ENCODE measurements at places on chromosomes 4 and X. TPM values are rescaled to one million over a fixed set of nuclear protein-coding genes. Genes with fewer than 3 reads are reported as not detected.

DNA sequence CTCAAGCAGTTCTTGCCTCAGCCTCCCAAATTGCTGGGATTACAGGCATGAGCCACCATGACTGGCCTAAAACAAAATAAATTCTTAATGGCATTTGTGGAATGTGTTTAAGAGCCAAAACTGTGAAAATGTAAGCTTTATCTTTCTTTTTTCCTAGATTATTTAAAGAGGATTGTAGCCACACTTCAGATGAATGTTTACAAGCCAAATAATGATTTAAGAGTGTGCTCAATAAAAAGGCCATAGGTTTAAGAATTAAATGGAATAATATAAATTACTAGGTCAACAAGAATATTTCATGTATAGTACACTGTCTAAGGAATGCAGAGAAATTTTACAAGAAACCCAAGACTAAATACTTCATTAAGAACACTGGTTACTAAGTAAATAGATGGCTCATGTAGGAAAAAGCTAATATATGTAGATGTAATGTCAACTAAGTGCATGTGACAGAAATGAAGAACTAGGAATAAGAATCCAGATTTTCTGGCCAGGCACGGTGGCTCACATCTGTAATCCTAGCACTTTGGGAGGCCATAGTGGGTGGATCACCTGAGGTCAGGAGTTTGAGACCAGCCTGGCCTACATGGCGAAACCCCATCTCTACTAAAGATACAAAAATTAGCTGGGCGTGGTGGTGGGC is 21.3 kb upstream of the UGDH start:
- no peaks in the 10 kb centered on the region for H3K36me3 ChIP-seq
- H3K4me1 ChIP-seq = no peaks in the 10 kb centered on the region
- H3K27ac ChIP-seq = no peak overlapping the region
- no peak overlapping the region for H3K4me3 ChIP-seq
- H3K27me3 ChIP-seq = no peaks in the 10 kb centered on the region

DNA sequence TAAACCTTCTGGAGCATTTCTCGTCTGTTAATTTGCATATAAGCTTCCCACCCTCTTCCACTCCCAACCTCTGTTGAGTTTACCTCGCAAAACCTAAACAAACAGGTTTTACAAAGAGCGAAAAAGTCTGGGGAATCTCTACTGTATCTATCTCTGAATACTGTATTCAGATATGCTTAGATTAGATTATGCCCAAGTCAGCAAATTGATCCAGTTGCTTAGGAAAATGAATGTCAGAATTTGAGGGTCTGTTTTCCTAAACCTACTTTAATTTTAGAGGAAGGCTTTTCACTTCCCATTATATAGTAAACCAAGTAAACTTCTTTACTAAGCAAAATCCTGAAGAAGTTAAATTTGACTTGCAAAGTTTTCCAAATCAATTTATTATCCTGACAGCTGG is 6.7 kb downstream of the CCNA2 start:
- no peaks in the 10 kb centered on the region for H3K27me3 ChIP-seq
- DNase-seq = no peak
- no peak overlapping the region for H3K27ac ChIP-seq
- no peak overlapping the region for H3K4me3 ChIP-seq

GRCh38 chrX:53089925-53090324 is 4.0 kb upstream of the KANTR start:
- H3K27ac ChIP-seq = no peak overlapping the region
- no peak overlapping the region for H3K4me3 ChIP-seq
- peaks cover 12% of the 10 kb centered on the region for H3K36me3 ChIP-seq
- peaks cover 58% of the 10 kb centered on the region for H3K27me3 ChIP-seq
- no peak for DNase-seq

- H3K4me3 ChIP-seq = no peak overlapping the region
- H3K4me1 ChIP-seq = no peaks in the 10 kb centered on the region
- no peaks in the 10 kb centered on the region for H3K27me3 ChIP-seq
- no peaks in the 10 kb centered on the region for H3K36me3 ChIP-seq
These were observed 32.0 kb upstream of the DKK2 start for GRCh38 chr4:107068116-107068515.

DNA sequence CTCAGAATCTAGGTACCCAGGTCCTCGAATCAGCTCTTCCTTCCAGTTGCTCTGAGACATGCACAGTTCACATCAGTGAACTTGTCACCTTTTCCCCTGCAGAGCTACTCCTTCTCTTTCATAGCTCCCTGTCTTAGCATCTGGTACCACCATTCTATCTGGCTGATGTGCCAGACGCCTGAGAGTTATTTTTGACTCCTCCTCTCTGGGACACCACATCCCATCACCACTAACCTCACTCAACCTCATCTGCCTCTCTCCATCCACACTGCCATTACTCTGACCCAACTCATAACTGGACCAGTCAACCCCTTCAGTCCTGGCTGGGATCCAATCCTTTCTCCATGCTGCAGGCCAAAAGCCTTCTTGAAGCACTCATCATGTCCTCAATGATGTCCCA is 44.5 kb downstream of the SLC2A9 start:
- no peaks in the 10 kb centered on the region for H3K4me1 ChIP-seq
- no peak overlapping the region for H3K4me3 ChIP-seq
- no peaks in the 10 kb centered on the region for H3K36me3 ChIP-seq
- no peak overlapping the region for H3K27ac ChIP-seq
- DNase-seq = no peak

DNA sequence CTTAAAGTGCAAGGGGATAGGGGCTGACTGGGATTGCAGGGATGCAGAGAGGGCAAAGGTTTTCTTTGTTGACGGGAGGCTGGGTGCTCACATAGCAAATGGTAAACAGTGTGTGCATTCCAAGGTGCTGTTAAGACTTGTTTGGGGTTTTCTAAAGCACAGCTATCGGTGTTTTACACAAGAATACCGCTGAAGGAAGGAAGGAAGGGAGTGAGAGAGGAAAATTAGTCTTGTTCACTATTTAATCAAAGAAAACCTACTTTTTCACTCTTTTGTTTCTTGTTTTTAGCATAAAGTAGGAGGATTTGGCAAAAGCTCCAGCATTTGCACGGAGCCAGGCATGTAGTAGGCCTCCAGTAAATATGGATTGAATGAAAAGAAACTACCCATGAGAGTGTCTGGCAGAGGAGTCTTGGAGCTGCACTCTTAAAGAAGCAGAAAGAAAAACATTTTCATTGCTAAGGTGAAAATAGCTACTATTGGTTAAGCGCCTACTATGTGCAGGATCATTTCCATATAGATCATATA is 99.7 kb downstream of the FIP1L1 start:
- H3K36me3 ChIP-seq = peaks cover 7% of the 10 kb centered on the region
- peak; percentile 30 for DNase-seq
- H3K4me1 ChIP-seq = no peaks in the 10 kb centered on the region
- H3K27ac ChIP-seq = no peak overlapping the region
- H3K27me3 ChIP-seq = no peaks in the 10 kb centered on the region

DNA sequence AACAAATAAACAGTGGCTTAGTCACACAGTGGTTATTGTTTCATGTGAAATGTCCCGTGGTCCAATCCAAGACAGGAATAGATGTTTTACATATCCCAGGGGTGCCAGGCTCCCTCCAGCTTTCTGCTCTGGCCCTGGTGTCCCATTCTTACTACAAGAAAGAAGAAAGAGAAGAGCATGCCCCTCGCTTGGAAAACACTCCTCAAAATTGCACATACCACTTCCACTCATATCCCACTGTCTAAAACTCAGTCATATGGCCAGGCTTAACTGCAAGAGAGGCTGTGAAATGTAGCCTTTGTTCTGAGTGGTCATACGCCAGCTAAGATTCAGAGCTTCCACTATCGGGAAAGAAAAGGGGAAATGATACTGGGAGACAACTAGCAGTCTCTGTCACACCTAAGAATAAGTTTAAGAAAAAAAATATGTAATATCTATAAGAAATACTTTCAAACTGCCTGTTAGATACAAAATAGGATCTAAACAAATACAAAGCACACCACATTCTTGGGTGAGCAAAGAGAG is 306.8 kb upstream of the FAM241A start:
- H3K4me3 ChIP-seq = no peak overlapping the region
- H3K27me3 ChIP-seq = no peaks in the 10 kb centered on the region
- no peaks in the 10 kb centered on the region for H3K36me3 ChIP-seq
- peak; percentile 1 for DNase-seq
- H3K27ac ChIP-seq = no peak overlapping the region

- H3K36me3 ChIP-seq = no peaks in the 10 kb centered on the region
- no peaks in the 10 kb centered on the region for H3K27me3 ChIP-seq
- DNase-seq = peak; percentile 6
- no peak overlapping the region for H3K27ac ChIP-seq
- H3K4me3 ChIP-seq = no peak overlapping the region
These were observed 189.9 kb downstream of the NWD2 start for GRCh38 chr4:37434469-37434868.

GRCh38 chrX:48703642-48704481 is 7.3 kb downstream of the SUV39H1 start:
- DNase-seq = peak; percentile 54
- H3K4me3 ChIP-seq = no peak overlapping the region
- H3K36me3 ChIP-seq = peaks cover 43% of the 10 kb centered on the region
- no peaks in the 10 kb centered on the region for H3K27me3 ChIP-seq

- no peak overlapping the region for H3K4me3 ChIP-seq
- DNase-seq = no peak
- no peaks in the 10 kb centered on the region for H3K27me3 ChIP-seq
- no peak overlapping the region for H3K27ac ChIP-seq
- H3K4me1 ChIP-seq = no peaks in the 10 kb centered on the region
These were observed 695.6 kb upstream of the PCDH7 start for GRCh38 chr4:30024526-30024925.

- H3K27ac ChIP-seq = no peak overlapping the region
- no peaks in the 10 kb centered on the region for H3K36me3 ChIP-seq
- no peaks in the 10 kb centered on the region for H3K27me3 ChIP-seq
- no peak for DNase-seq
These were observed 29.5 kb upstream of the XIAP start for GRCh38 chrX:123830309-123830708.

- H3K4me1 ChIP-seq = no peaks in the 10 kb centered on the region
- DNase-seq = no peak
- H3K27me3 ChIP-seq = no peaks in the 10 kb centered on the region
- H3K36me3 ChIP-seq = peaks cover 28% of the 10 kb centered on the region
These were observed 58.6 kb downstream of the GATB start for GRCh38 chr4:151702256-151702655.

GRCh38 chrX:119410027-119410819 is 11.1 kb downstream of the SLC25A43 start:
- no peaks in the 10 kb centered on the region for H3K4me1 ChIP-seq
- no peaks in the 10 kb centered on the region for H3K27me3 ChIP-seq
- H3K27ac ChIP-seq = no peak overlapping the region
- no peak overlapping the region for H3K4me3 ChIP-seq

DNA sequence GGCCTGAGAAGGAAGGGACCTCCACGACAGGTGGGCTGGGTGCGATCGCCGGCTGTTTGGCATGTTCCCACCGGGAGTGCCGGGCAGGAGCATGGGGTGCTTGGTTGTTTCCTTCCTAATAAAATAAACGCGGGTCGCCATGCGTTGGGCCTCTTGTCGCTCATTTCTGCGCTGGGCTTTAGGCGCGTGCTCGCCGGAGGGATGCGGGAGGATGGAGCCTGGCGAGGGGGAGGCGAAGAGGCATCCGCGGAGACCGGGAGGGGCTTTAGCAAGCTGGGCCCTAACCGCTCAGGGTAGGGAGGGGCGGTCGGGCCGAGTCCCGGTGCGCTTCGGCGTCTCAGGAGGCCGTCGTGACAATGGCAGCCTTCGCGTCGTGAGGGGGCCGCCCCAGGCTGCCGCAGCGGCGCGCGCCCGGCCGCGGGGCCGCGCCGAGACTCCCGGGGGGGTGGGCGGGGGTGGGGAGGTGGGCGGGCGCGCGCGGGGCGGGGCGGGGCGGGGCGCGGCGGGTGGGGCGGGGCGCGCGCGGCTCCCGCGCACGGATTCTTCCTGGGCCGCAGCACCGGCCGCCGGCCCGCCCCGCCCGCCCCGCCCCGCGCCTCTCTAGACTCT is 476 bp upstream of the GDI1 start:
- H3K27ac ChIP-seq = peak overlapping the region; percentile 67
- H3K27me3 ChIP-seq = no peaks in the 10 kb centered on the region
- peak overlapping the region; percentile 36 for H3K4me3 ChIP-seq
- H3K36me3 ChIP-seq = peaks cover 72% of the 10 kb centered on the region

DNA sequence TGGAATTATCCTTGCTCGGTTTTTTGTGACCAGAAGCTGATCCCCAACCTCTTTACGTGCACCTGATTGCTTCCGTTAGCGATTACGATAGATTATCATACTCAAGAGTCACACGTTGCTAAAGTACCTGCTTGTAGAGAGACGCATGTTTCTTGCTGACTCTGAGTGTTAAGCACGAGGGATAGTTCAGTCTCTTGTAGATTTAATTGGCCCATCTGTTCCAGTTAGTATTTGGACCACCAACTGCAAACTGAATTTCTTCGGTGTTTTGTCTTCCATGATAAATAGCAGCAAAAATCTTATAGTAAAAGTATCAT is 516 bp upstream of the COX18 start:
- H3K4me1 ChIP-seq = no peaks in the 10 kb centered on the region
- H3K4me3 ChIP-seq = peak overlapping the region; percentile 90
- H3K36me3 ChIP-seq = peaks cover 8% of the 10 kb centered on the region
- H3K27ac ChIP-seq = peak overlapping the region; percentile 99

DNA sequence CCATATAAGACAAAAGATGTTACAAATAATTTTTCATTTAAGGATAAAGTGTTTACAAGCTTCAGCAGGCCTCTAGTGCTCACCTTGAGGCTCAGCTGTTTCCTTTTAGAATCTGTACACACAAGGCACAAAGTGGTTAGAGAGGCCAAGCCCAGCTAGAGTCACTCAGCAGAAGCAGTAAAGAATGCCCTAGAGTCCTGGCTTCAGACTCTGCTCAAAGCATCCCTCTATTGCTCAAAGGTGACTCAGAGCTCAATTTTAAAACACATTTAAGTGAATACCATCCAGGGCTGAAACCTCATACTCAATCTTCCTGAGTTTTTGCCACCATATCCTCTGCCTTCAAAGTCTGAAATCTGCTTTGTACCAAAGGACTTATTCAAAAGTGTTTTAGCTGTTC is 22.6 kb upstream of the PHF8 start:
- H3K27me3 ChIP-seq = no peaks in the 10 kb centered on the region
- no peak for DNase-seq
- peaks cover 2% of the 10 kb centered on the region for H3K36me3 ChIP-seq
- H3K4me1 ChIP-seq = no peaks in the 10 kb centered on the region

- no peaks in the 10 kb centered on the region for H3K36me3 ChIP-seq
- H3K4me3 ChIP-seq = no peak overlapping the region
- no peaks in the 10 kb centered on the region for H3K27me3 ChIP-seq
These were observed 216.2 kb upstream of the CTSO start for GRCh38 chr4:156169861-156170260.

GRCh38 chr4:151409470-151410313 is 716 bp downstream of the FHIP1A start:
- no peak for DNase-seq
- H3K36me3 ChIP-seq = no peaks in the 10 kb centered on the region
- H3K4me3 ChIP-seq = peak overlapping the region; percentile 51
- H3K27ac ChIP-seq = peak overlapping the region; percentile 62
- H3K27me3 ChIP-seq = peaks cover 27% of the 10 kb centered on the region

- DNase-seq = no peak
- H3K36me3 ChIP-seq = no peaks in the 10 kb centered on the region
- H3K4me3 ChIP-seq = no peak overlapping the region
- H3K4me1 ChIP-seq = no peaks in the 10 kb centered on the region
- H3K27me3 ChIP-seq = no peaks in the 10 kb centered on the region
These were observed 836.7 kb upstream of the EPHA5 start for GRCh38 chr4:66506985-66507384.

Gene TBC1D9
- total RNA-seq = 15.7 TPM

Gene FABP2
- total RNA-seq = not detected

Gene NLRP2B
- total RNA-seq = 0.04 TPM

Gene FGFR3
- 0.89 TPM for total RNA-seq

Gene FRMPD4
- total RNA-seq = 0.75 TPM

Gene NAA15
- total RNA-seq = 29.0 TPM

Gene RPS6KA6
- total RNA-seq = 4.0 TPM

Gene POU4F2
- total RNA-seq = not detected

Gene MAGEB2
- total RNA-seq = not detected

Gene ADAM29
- total RNA-seq = not detected

Gene ADH7
- not detected for total RNA-seq
